ENCODE measurements at places on chromosomes 7 and 10.

DNA sequence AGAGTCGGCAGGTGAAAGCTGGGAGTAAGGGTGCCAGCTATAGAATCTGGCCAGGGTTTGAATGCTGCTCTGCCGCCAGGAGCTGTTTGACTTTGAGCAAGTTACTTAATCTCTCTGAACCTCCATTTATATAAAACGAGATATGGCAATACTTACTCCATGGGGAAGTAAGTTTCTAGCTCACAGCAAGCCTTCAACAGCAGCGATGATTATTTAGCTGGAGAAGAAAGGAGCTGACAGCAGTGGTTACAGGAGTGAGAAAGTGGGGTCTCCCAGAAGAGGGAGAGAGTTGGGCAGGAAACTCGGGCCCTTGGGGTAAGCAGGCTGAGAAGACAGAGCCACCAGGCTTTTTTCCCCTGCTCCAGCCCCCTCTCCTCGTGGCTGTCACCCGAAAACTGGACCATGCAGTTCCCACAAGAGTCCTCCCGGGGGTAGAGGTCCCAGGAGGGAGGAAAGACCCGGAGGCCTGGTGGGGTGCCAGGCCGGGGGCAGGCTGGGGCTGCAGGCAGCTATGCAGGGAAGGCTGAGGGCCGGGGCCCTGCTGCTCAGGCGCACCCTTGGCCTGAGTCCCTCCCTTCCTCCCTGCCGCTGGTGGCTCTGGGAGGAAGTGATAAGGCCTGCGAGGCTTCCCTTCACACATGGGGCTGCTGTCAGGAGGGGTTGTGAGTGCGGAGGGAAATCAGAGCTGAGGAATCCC is 3.5 kb downstream of the NOS3 start:
- no peak for DNase-seq

DNA sequence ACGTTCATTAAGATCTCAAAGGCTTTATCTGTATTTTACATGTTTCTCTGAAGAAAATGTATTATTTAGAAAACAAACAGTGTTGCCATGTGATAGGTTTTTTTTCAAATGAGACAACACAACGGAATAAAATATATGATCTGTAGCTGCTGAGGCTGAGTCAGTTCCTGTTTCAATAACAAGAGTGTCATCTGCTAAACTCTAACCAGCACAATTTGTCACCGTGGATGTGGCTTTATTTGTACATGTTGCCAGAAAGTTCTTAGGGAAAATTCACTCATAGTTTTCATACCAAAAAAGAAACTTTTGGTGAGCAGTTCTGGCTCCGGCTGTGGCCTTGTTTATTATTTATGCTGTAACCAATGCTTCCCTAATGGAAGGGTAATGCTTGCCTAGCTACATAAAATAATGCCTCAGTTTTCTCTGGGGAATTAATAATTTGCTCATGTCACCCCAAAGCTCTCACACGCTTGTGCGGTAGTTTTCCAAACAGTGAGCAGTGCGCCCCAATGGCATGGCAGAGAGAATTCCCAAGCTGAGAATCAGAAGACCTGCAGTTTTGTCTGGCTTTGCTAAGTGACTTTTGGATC is 20.3 kb upstream of the KLF6 start:
- DNase-seq = peak; percentile 72

GRCh38 chr10:1961989-1962388 is 224.7 kb upstream of the ADARB2 start:
- no peak for DNase-seq

DNA sequence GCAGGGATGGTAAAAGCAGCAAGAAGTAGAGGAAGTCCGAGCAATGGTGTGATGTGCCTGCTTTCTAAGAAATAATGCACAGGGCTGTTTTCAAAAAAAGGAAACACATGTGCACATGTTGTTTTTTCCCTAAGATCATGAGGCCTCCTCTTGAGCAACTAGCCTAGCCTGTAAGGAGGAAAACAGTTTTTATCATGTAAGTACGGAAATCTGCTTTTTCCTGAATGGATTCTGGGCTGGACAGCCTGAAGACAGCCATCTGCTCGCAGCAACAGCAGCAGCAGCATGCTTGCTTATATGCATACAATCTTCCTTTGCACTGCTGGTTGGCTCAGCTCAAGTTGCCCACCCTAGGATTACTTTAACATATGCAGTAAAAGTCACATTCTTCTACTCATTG is 87.1 kb downstream of the HIBADH start:
- DNase-seq = no peak

DNA sequence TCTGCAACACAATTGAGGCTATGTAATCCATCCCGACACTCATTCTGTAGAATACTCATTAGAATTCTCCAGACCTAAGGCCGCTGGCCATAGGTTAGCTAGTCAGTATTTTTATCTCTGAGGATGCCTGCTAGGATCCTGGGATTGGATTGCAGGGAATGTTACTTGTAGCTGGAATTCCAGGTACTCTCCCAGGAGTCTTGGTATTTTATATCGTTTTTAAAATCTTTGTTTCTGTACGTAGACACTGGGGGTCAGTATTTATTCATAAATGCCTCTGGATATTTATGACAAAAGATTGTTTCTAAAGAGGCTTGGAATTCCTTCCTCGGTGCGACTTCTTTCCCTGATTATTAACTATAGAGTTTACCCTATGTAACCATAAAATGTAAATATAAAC is 40.1 kb downstream of the BPGM start:
- no peak for DNase-seq

GRCh38 chr7:15972862-15973275 is 286.4 kb upstream of the MEOX2 start:
- DNase-seq = peak; percentile 14

- DNase-seq = no peak
Observed at GRCh38 chr10:1841759-1842158, 104.4 kb upstream of the ADARB2 start.

- DNase-seq = no peak
Observed at GRCh38 chr10:78643513-78643912, 425.3 kb upstream of the ZMIZ1 start.

GRCh38 chr7:66250711-66251110 is 45.6 kb downstream of the TPST1 start:
- DNase-seq = peak; percentile 86

DNA sequence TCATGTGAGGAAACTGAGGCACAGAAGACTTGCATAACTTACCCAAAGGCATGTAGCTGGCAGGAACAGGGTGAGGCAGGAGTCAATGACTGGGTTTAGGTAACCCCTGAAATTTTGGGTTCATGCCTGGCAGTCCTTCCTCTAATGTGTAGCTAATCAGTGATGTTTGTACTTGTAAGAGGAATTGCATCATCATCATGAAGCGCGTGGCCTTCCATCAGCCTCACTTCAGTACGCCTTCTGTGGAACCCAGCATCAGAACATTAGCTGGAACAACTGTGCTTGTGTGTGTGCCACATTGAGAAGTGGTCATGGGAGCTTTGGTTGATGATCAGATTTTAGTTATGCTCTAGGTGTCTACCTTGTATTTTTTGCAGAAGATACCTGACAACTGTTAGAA is 18.2 kb upstream of the STMP1 start:
- DNase-seq = no peak

DNA sequence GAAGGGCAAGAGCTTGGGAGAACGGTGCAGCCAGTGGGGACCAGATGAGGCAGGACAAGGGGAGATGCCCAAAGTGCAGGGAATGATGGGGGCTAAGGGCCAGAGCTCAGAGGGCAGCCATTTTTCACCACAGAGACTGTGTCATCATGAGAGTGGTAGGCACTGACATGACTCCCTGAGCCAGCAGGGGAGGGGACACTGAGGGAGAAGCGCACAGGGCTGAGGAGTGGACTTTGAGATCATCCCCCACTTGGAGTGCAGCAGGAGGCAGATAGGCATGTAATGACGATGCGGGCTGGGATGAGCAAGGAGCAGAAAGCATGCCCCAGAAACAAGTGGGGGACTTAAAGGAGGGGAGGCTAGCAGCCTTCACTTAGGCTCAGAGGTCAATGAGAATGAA is 5.2 kb upstream of the SMKR1 start:
- no peak for DNase-seq

GRCh38 chr10:74900297-74900696 is 73.9 kb downstream of the KAT6B start:
- no peak for DNase-seq

GRCh38 chr7:1715331-1715625 is 45.2 kb downstream of the ELFN1 start:
- DNase-seq = no peak

DNA sequence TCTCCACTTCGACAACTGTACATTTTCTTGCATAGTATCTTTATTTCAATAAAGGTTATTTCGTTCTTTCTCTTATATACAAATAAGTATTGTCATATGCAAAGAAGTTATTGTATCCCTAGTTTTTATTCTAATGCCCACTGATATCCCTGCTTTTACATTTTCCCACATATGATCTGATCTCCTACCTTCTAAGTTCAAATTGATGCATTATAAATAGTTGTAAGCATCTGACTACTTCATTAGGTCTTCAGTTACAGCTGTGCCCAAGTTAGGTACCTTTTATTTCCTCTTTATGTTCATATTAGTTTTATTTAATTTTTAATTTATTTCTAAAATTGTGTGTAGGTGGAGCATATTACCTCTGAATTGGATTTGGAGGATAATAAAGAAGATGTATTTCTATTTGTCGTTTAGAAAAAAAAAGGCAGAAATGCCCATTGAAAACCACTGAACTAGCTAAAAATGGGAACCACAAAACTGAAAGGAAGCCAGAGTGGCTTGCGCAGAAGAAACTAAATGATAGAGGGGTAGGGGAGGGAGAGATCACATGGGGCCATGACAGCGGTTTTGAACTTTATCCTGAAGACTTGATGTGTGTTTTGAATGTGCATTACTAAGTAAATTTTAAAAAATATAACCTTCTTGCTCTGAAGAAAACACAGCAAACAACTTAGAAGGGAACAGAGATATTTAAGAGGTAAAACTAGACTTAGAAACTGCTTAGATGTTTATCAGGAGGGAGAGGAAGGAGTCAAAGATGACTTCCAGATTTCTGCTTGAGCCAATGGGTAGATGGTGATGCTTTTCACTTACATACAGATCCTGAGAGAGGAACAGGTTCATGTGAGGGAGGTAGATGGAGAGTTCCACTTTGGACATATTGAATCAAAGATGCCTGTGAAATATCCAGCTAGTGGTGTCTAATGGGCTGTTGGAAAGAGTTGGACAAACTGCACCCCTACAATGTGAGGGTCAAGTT is 9.3 kb upstream of the ZC3HAV1L start:
- no peak for DNase-seq

- DNase-seq = no peak
Observed at GRCh38 chr10:60877061-60877776, 66.8 kb downstream of the RHOBTB1 start.

DNA sequence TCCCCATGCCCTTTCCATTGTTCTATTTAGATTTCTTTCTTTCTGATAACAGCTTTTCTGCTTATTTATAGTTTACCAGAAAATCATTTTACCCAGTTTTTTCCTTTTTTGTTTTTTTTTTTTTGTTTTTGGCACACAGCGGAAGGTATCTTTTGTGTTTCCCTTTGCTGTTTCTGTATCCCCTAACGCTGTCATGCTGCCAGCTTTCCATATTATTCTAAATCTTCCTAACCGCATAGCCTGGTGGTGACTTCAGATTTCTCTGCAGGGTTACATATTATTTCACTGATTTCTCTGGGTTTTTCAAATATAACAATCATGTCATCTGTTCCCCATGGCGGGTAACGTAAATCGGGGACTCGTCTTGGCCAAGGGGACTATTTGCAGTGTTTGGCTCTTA is 4.0 kb upstream of the SLC29A4 start:
- no peak for DNase-seq

DNA sequence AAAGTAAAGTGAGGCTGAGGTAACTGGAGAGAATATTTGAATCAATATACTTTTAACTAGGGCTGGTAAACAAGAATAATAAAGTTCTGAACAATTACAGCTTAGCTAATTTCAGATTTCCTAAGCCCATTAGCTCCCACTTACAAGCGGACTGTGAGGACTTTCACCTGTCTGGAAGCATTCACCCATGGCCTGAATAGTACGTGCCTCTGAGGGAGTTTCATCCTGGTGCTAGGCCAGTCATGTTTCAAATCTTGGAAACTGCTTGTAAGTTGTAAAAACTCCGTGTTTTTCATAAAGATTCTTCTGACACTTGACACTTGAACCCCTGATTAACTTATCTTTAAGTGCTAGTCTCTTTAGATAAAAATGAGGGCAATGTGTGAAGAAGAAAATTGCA is 975.2 kb upstream of the GHITM start:
- no peak for DNase-seq

DNA sequence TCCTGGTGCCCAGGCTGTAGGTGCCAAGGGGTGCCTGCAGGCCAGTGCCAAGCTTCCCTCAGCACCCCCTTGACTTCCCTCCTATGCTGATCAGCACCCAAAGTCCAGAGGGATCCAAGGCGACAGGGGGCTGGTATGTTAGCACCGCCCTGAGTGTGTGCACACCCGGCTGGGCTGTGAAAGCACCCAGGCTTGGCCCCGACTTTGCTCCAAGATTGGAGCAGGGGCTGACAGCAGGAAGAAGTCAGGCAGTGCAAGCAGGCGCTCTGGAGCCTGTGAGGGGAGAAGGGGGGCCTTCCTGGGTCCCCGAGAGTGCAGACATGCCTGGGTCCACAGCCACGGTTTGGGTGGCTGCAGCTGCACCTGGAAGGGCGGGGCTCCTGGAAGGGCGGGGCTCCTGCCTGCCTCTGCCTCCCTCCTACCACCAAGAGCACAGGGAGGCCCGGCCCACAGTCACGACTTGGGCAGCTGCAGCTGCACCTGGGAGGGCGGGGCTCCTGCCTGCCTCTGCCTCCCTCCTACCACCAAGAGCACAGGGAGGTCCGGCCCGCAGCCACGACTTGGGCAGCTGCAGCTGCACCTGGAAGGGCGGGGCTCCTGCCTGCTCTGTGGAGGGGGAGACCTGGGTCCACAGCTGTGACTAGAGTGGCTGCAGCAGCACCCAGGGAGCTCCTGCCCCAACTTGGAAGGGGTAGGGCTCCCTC is 30.2 kb upstream of the ZMYND11 start:
- DNase-seq = no peak

DNA sequence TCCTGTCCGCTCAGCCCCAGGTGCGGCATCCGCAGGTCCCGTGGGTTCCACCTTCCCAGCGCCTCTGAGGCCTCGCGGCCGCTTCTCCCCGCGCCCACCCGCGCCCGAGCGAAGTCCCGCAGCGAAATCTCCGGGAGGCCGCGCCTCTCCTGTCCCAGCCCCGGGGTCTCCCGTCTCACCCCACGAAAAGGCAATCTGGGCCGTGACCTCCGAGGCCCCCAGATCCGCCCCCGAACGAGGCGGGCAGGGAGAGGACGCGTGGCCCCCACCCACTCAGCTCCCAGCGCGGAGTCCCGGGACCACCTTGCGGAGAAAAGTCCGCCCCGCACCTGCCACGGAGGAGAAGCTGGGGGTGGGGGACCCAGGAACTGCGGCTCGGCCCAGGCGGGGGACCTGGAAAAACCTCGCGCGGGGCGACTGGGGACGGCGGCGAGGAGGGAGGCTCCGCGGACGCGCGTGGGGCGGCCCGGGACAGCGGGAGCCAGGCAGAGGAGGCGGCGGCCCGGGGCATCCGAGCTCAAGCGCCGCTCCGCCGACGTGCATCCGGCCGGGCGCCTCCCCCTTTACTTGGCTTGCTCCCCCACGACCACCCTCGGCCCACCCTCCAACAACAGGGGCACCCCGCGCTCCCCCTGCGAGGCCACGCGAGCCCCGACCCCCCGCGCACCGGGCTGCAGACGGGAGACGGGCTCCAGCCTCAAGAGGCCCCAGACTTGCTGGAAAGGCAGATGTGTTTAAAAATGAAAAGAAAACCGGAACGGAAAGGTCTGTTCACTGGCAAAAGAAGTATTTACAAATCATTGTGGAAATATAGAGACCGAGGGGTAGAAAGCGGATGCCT is 33.0 kb upstream of the RNF32 start:
- DNase-seq = no peak

Measured in skeletal muscle cell (primary cell).